ENCODE measurements at places on chromosomes 2 and 18. TPM values are rescaled to one million over a fixed set of nuclear protein-coding genes. Genes with fewer than 3 reads are reported as not detected.

DYNAP gene
- not detected for total RNA-seq

DPYSL5 gene
- not detected for total RNA-seq

PCARE gene
- total RNA-seq = under 0.01 TPM

CELF4 gene
- total RNA-seq = not detected

WNT10A gene
- total RNA-seq = 1.1 TPM

ALLC gene
- total RNA-seq = not detected

MOB4 gene
- total RNA-seq = 13.7 TPM

DNA sequence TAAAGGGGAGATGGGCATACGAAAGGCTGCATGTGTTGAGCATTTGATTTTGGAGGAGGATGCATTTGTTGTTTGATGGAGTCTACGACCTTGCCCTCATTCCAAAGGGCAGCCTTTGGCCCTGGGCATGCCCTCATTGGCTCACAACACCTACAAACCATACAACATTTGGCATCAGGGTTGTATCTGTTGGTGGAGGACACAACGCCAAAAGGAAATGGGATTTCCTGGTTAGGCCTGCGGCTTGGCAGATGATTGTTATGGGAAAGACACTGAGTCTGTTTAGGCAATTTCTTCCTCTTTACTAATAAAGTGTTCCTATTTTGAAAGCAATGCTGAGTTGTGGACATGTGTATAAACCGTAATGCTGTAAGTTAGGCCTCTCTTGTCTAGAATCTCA is 246.9 kb downstream of the LDLRAD4 start:
- DNase-seq = no peak

GRCh38 chr2:206799083-206799482 is 33.7 kb downstream of the FASTKD2 start:
- no peak for DNase-seq

- no peak for DNase-seq
Measured at GRCh38 chr2:25176541-25177181, 8.3 kb upstream of the POMC start.

- DNase-seq = no peak
Measured at GRCh38 chr2:31192851-31193392, 24.4 kb downstream of the CAPN14 start.

GRCh38 chr18:8865934-8866333 is 160.6 kb downstream of the MTCL1 start:
- no peak for DNase-seq

- no peak for DNase-seq
Measured at GRCh38 chr2:10655499-10656225, 34.1 kb downstream of the NOL10 start.

GRCh38 chr18:70636991-70637390 is 348.1 kb downstream of the SOCS6 start:
- DNase-seq = no peak

DNA sequence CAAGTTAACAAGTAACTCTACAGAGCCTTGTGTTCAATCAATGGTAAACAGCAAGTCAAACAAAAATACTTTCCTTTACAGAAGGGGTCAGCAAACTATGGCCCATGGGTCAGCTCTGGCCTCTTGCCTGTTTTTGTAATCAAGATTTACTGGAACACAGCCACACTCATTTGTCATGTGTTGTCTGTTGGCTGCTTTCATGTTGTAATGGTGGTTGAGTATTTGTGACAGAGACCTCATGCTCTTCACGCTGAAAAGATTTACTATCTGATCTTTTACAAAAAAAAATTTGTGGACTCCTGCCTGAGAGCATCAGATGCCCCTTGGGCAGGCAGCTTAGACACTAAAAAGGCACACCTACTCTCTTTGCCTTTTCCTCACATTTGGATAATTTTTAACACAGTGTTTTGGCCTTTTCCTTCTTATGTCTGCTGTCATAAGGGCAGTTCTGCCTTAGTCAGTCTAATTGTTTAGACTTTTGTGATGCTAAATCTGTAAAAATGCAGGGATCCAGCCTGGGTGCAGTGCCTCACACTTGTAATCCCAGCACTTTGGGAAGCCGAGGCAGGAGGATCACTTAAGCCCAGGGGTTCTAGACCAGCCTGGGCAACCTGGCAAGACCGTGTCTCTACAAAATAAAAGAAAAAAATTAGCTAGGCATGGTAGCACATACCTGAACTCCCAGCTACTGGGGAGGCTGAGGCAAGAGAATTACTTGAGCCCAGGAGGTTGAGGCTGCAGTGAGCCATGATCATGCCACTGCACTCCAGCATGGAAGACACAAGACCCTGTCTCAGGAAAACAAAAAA is 18.3 kb downstream of the IL1B start:
- no peak for DNase-seq

- DNase-seq = no peak
Measured at GRCh38 chr2:174594456-174594855, 3.1 kb downstream of the WIPF1 start.

DNA sequence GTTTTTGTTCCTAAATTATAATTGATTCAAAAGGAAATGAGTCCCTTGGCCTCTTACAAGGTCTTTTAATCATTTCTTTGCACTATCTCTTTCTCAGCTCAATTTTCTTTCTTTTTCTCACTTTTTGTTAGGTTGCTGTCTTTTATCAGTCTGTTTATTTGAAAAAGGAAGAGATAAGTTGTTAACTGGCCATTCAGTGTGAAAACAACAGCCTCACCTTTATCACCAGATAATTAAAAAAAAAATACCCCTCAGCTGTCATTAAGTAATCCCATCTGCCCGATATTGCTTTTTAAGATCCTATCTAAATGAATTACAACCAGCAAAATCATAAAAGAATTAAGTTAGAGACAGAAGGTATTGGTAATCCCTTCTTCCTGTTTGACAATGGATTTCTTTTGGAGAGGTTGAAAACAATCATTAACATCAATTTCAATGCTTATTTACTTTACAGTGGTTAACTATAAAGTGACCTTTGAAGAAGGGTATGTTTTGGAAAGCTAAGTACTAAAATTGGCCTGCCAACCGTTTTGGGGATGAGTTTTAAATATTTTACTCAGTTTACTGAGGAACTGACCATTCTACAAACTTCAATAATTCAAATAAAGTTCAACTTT is 104.9 kb downstream of the TGIF1 start:
- no peak for DNase-seq

DNA sequence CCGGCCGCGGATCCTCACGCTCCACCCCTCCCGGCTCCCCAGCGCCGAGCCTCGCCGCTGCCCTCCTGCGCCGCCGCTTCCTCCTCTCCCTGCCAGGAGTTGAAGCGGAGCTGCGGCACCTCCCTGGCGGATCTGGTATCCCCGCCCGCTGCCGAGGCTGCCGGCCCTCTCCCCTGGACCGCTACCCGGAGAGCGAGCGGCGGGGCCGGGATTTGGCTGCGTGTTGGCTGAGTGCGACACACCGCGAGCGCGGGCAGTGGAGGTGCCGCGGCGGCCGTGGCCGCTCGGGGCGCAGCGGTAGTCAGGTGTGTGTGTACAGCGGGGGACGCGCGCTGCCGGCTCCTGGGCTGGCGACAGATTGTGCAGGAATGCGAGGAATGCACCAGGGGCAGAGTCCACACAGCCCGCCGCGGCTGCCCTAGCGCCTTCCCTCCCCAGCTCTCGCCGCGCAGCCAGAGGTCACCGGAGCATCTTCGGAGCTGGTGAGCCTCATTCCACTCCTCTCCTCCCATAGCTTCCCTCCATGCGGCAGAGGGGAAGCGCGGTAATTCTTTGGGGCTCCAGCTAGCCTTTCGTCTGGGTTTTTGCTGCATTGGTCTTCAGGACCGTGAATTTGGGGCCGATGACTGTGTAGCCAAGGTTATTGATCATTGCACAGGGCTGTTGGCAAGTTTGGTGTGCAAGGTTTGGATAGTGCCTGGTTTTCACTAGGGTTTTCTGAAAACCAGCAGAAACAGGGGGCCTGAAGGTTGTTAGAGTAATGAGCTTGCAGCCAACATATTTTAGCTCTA is 1.3 kb downstream of the PKP4 start:
- peak; percentile 67 for DNase-seq

DNA sequence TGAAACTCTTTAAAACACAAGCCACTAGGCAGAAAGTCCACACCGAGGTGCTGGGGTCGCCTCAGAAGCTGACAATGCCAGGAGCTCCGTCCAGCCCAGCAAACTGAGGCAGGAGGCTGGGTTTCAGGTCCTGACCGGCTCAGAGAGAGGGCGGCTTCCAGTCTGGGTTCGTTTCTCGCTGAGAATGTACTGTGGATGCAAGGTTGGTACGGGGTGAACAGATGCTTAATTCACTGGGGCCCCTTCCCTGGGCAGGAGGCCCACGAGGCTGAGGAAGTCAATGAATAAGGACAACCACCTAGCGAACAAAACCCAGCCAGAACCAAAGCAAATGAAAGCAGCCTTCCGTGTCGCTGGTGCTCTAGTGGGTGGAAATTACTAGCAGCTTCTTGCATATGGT is 142.0 kb downstream of the RTP5 start:
- DNase-seq = no peak

GRCh38 chr2:119116411-119117295 is 41.9 kb downstream of the C1QL2 start:
- DNase-seq = no peak

DNA sequence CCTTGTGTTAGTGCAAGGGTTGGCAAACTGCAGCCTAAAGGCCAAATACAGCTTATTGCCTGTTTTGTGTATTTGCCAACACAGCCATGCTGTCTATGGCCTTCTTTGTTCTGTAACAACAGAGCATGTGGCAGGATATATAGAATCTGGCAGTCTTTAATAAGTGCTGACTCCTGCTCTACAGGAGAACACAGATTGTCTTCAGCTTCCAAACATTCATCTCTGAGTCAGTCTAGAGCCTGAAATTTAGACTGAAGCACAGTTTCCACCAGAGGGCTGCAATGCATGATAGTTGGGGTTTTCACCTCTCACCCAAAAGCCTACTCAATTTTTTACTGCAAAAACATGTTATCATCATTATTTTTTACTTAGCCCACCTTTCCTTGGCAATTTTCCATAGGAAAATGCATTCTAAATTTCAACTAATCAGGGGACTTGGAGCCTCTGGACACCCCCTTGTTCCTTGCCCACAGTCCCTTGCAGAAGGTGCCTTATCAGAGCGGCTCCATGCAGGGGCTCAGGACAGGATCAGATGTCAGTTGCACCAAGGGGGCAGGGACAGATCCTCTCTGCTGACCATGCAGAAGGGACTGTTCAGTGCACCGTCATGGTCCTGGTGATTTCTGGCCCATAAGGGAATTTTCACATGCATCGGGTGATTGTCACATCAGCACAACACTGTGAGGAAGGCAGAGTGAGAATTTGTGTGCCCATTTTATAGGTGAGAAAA is 12.4 kb downstream of the IL37 start:
- no peak for DNase-seq

GRCh38 chr2:63861220-63861822 is 19.6 kb downstream of the UGP2 start:
- peak; percentile 90 for DNase-seq

GRCh38 chr2:241081643-241082340 is 20.3 kb downstream of the MTERF4 start:
- DNase-seq = no peak

GRCh38 chr18:45774065-45774521 is 50.1 kb downstream of the SLC14A1 start:
- no peak for DNase-seq

DNA sequence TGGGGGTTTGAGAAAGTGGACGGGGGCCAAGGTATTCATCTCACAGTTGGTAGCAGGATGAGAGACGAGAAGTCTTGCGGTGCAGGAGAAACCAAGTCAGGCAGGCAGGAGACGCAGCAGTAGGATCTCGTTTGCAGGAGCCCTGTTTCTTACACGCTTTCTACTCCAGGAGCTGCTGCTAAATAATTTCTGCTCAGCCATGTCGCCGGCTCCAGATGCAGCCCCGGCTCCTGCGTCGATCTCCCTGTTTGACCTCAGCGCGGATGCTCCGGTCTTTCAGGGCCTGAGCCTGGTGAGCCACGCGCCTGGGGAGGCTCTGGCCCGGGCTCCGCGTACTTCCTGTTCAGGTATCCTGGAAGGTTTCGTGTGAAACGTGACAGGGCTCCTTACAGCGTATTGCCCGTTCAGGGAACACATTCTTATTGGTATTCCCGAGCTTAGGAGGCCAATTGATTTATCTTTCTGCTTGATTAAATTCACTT is 494 bp downstream of the ANKZF1 start:
- DNase-seq = peak; percentile 32

DNA sequence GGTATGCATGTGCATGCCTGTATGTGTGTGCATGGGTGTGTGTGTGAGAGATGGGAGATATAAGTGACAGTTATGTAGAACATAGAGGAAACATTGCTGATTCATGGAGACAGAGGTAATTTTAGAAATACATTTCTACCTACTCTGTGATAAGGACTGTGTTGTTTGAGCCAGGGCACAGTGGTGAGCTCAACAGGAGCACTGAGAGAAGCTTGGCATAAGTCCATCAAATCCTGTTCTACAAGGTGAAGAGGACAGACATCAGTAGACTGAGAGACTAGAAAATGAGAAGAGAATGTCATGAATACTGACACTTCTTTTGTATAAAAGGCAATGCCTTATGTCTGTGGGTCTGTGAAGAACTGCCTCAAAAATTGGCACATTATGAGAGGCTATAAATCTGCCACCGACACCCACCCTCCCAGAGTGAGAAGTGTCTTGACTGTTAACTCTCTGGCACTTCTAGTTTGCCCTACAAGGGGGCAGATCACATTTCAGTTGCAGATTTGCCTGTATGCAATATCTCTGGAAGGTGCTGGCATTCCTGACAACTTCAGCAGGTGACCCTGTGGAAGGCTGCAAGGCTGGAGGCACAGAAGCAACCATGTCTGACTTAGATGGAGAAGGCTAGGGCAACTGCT is 962.3 kb upstream of the NRXN1 start:
- DNase-seq = no peak

DNA sequence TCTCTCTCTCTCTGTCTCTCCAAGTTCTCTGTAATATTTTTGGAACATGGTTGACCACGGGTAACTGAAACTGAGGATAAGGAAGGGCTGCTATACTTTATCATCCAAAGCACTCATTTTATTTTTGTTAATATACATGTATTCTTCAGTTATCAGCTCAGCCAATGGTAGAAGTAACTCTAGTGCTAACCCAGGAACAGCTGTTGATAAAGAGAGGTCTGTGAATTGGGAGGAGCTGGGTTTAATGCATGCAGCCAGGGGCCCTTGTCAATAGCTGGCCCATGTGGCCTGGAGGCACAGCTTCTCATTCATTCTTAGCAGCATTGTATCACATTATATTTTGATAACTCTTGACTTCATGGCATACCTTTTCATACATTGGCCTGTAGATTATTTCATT is 401.6 kb downstream of the EPHA4 start:
- DNase-seq = no peak

DNA sequence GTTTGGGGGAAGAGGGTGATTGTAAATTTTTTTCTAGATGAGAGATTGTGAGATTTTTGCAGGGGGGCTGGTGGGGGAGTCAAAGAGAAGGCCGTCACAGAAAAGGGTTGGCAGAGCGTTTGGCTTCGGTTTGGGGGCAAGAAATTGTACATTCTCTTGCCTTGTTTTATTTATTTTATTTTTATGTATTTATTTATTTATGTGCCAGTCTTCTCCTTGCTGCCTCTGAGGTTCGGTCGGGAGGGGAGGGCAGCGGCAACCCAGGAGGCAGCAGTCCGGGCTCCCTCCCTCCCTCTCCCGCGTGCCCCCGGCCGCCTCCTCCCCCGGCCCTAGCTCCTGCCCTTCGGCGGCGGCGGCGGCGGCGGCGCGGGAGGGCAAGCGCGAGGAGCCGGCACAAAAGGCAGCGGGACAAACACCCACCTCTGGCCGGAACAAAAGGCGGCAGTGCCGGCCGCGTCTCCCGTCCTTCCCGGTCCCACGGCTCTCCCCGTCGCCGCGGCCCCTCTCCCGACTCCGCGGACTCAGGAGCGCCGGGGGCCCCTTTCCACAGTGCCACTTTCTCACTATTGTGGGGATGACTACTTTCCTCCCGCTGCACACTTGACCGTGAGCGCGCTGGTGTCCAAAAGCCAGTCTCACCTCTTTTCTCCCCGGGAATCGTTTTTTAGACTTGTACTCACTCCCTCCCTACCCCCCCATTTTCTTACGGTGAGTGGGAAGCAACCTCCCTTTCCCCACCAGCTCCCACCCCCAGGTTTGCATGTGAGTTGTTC is 1.2 kb downstream of the BCL11A start:
- DNase-seq = no peak

Data from hematopoietic multipotent progenitor cell (in vitro differentiated cells).